Kidney (tissue), 22 donors: ENCODE measurements at places on chromosomes 16 and 17. TPM values are rescaled to one million over a fixed set of nuclear protein-coding genes. Genes with fewer than 3 reads are reported as not detected.

- DNase-seq: peak; percentile 98
These were observed 662 bp upstream of the TUBB3 start for GRCh38 chr16:89922477-89922883.

- no peak for DNase-seq
These were observed 46.5 kb upstream of the GINS3 start for GRCh38 chr16:58345574-58346354.

- DNase-seq: peak; percentile 56
These were observed 234.4 kb downstream of the ZNF423 start for GRCh38 chr16:49621241-49622083.

DNA sequence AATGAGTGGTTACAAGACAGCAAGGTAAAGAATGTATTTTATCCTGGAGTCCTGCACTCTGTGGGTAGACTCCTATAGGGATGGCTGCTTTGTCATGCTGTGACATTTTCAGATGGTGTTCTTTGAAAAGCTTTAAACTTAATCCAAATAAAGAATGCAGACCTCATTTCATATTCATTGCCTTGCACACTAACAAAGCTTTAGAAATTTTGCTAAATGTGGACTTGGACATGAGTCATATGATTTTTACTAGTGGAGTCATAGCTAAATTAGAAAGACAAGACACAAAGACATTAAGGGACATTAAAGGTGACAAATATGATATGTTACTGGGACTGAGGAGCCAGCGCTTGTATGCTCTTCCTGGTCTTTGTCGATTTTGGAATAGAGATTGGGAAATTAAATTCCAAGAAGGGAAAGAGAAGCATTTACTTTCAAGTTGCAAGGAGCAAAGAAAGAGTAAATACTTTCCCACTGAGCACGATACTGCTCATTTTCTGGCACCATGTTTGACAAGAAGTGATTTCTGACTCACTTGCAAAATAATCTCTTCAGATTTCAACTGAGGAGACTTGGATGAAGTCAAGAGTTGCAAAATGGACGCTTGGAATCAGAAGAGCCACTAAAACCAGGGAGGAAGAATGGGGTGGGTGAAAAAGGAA, 152.9 kb upstream of the MYOCD start:
- DNase-seq: no peak

DNA sequence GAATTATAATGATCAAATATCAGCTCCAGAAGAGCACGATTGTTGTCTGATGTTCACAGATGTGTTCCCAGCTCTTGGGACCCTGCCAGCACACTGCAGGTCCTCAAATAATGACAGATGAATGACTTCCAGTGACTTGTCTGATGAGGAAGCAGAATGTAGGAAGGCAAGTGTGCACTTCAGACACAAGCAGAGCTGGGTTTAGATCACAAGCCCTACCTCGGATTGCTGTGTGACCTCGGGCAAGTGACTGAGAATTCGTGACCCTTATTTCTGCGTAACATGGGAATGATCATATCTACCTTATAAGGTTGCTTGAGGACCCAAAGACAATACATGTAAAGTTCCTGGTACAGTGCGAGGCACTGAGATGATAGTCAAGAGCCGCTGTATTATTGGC, 182.2 kb downstream of the ABCC12 start:
- DNase-seq: no peak

DNA sequence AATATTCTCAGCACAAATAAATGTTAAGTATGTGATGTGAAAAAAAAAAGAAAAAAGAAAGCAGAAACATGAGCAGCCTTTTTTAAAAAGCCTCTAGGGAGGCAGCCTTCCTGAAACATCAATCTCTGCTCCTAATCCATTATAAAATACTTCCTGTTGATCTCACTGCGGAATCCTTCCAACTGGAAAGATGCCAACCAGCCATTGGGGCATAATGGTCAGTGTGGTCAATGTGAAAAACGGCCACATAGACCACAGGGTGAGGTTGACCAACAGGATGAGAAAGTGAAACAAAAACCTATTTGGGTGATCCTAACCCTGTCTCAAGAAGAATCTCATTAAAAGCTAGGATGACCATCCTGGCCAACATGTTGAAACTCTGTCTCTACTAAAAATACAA, 26.1 kb upstream of the ABCA8 start:
- DNase-seq: peak; percentile 55

- DNase-seq: no peak
These were observed 21.5 kb upstream of the CA4 start for GRCh38 chr17:60128171-60128859.

DNA sequence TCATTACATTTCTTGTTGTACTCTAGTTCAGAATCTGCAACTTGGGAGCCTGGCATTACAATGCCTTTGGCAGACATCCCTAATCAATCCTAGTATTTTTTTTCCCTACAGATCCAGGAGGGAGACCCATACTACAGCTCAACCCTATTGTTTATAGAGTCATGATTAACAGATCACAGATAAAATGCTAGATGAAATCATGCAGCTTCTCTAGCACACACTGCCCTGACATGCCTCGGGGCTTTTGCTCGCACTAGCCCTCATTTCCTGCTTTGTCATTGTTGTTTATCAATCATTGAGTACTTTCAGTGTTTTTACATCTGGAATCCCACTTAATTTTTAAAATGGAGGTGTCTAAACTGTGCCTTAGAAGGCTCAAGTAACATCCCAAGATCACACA, 412.5 kb downstream of the CA10 start:
- DNase-seq: no peak

GRCh38 chr16:75309899-75310430, 58.5 kb upstream of the BCAR1 start:
- DNase-seq: peak; percentile 23

GRCh38 chr17:66799849-66800537, 34.9 kb upstream of the CACNG5 start:
- no peak for DNase-seq

DNA sequence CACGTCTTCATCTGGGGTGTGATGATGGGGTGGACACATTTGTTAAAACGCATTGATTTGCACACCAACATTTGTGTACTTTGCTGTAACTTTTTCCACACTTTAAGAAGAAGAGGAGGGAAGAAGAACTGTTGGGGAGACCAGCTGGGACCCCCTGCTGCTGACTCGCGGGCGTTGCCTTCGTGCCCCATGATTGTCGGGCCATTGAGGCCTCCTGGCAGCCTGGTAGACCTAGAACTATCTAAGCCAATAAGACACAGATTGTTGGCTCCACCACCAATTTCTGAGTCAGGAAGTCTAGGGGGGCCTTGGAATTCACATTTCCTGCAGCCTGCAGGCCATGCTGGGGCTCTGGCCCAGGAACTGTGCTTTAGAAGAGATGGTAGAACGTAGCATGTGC, 105.5 kb downstream of the TNFRSF13B start:
- no peak for DNase-seq

DNA sequence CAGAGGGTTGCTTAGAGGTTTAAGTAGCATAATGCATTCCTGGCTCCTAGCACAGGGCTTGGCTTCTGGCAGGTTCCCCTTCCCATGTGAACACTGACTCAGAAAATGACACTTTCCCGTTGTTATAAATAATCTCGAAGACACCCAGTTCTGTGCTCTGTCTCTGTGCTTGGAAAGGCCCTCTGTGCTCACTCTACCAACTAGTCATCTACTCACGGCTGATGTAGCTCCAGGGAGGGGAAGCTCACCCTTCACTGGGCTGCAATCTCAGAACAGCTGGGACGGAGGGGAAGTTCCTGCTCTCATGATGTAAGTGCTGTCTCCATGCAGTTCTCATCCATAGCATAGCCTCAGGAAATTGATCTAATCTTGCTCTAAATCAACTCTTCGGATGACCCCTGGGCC, 230.5 kb upstream of the ASIC2 start:
- no peak for DNase-seq

- peak; percentile 59 for DNase-seq
These were observed 1.7 kb upstream of the ITGAE start for GRCh38 chr17:3802461-3803307.

GRCh38 chr17:28702752-28703150, 8.9 kb downstream of the PROCA1 start:
- DNase-seq: no peak

DNA sequence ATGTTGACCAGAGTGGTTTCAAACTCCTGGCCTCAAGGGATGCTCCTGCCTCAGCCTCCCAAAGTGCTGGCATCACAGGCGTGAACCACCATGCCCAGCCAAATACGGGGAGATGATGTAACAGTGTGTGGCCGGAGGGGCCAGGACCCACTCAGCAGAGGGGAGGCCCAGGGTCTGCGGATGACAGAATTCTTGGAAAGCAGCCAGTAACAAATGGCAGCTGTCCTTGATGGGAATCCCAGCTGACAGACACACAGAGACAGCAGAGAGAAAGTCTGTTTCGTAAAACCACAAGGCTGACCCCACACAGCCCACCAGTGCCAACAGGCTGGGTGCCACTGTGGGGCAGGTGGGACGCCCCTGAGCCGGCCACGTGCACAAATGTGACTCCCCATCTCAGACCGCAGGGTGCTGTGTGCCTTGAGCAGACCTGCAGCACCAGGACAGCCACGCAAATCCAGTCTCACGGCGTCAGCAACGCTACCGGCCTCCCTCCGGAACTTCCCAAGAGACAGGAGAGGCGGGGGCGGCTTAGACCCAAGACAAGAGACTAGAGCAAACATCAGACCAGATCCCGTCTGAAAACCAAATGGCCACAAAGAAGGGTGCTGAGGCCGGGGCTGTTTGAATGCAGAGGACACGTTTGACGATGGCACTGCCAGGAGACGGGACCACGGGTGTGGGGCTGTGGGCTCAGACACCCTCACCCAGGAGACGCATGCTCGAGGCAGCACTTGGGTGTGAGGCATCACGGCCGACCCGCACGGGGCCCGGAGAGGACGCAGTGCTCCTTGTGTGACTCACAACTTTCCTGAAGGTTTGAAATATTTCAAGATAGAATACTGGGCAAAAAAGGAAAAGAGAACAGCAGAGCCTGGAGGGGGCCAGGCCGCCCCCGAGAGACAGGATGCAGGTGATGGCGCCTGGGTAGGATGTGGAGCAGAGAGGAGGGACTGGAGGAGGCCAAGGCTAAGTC, 24.6 kb downstream of the CTU2 start:
- no peak for DNase-seq

GRCh38 chr16:79480056-79480455, 120.5 kb downstream of the MAF start:
- DNase-seq: no peak

DNA sequence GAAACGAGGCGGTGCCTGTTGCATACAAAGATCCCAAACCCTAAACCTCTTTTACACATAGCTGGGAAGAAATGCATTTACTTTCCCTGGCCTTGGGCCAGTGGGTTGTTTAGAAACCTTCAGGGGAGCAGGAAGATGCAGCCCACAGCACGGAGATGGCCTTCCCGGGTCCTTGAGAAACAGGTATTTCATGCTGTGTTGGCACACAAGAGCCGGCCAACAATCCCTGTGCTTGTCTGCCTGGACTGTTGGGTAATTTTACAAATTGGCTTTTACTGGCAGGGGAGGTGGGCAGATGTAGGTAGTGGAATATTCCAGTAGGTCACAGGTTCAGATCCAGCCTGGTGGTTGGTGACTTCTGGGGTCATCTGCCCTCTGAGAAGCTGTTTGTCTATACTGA, 148.0 kb downstream of the FOXL1 start:
- DNase-seq: no peak

- DNase-seq: no peak
These were observed 22.5 kb downstream of the XPO6 start for GRCh38 chr16:28189245-28189644.

DNA sequence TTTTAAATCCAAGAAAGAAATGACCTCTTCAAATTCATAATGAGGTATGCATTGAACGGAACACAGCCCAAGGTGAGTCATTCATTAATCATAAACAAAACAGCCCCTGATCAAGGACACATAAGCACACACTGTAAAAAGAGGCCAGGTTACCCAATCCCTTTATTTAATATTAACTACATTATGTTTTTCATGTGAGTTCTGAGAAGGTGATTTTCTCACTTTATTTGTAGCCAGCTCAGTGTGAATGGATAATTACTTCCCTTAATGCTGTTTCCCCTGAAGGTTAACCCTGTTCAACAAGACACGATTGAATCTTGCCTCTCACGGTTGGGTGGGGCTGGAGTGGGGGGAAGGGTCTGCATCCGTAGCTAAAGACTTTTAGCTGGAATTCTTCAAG, 257.3 kb upstream of the SALL1 start:
- no peak for DNase-seq

DNA sequence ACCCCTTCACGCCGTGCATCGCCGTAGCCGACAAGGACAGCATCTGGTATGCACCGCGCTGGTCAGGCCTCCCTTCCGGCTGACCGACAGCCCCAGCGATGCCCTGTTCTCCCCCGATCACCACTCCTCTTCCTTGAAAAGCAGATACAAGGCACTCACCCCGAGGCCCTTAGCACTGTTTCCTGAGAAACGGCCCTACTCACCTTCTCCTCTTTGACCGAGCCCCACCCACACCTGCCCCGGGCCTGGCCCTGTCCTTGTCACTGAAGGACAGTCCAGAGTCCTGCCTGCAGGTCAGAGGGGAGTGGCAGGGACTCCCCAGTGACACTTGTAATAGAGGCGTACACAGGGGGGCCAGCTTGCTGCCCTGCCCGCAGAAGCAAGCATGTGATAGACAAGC, 45.9 kb upstream of the CHMP6 start:
- DNase-seq: no peak

DNA sequence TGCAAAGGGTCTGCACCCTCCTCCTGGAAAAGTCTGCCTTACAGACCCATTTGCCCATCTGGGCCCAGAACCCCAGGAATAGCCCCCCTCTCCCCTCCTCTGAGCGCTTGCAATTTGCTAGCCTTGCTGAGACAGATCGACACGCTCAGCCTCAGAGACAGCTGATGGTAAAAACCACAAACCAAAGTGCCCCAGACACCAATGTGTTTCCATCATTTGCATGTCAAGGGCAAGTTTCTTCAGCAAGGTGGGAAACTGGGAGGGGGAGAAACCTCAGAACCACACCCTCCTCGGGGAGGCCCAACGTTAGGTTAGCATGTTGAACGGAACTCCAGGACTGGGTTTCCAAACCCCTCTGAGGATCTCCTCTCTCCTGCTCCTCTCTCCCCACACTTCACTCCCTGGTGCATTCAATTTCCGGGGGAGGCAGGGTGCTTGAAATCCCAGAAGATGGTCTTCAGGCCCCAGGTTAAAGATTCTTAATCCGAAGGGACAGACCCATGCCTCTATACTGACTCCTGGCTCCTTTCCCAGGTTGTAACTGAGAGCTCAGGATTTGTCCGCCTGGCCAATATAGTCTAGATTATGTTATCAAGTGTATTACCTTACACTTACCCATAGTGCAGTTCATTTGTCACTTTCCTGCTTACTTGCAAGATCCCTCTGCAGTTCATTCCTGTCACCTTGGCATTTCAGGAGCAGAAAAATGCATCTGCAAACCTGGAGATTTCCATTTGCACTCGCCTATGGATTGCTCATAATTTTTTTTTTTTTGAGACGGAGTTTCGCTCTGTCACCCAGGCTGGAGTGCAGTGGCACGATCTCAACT, 1.3 kb upstream of the CUEDC1 start:
- no peak for DNase-seq

The BLMH gene
- polyA plus RNA-seq: 30.5 TPM

The KRT37 gene
- polyA plus RNA-seq: not detected

The SDR42E1 gene
- 2.5 TPM for polyA plus RNA-seq

The IGSF6 gene
- polyA plus RNA-seq: 1.1 TPM

The COIL gene
- polyA plus RNA-seq: 8.6 TPM

The SLC12A3 gene
- polyA plus RNA-seq: 277 TPM

The CCL16 gene
- polyA plus RNA-seq: not detected

The WNT9B gene
- polyA plus RNA-seq: 1.9 TPM

The TP53TG3C gene
- not detected for polyA plus RNA-seq

The PDIA2 gene
- polyA plus RNA-seq: not detected

The ATP2A3 gene
- polyA plus RNA-seq: 9.4 TPM
